ENCODE measurements at places on chromosomes 4 and X. TPM values are rescaled to one million over a fixed set of nuclear protein-coding genes. Genes with fewer than 3 reads are reported as not detected.

CBLL2 gene
- not detected for total RNA-seq

FREM3 gene
- not detected for total RNA-seq

COL4A5 gene
- 9.9 TPM for total RNA-seq

FGF13 gene
- total RNA-seq: 0.30 TPM

PFKFB1 gene
- not detected for total RNA-seq

DNA sequence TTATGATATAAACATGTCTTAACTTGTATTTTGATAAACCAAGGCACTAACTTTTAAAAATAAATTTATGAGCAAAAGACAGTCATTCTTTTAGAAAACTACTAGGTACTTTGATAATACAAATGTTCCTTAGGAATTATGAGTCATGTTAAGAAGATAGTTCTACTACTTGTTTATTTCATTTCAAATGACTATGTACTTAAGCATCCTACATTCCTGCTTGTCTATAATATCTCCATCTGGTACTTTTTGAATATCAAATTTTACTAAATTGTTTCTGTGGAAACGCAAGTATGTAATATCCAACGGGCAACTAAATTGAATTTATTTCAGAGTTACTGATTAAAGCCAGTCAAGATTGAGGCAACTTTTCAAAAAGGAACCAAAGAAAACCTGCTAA, 61.8 kb downstream of the CAMK2D start:
- no peaks in the 10 kb centered on the region for H3K27me3 ChIP-seq
- H3K4me1 ChIP-seq: no peaks in the 10 kb centered on the region
- H3K4me3 ChIP-seq: no peak overlapping the region
- no peaks in the 10 kb centered on the region for H3K36me3 ChIP-seq

DNA sequence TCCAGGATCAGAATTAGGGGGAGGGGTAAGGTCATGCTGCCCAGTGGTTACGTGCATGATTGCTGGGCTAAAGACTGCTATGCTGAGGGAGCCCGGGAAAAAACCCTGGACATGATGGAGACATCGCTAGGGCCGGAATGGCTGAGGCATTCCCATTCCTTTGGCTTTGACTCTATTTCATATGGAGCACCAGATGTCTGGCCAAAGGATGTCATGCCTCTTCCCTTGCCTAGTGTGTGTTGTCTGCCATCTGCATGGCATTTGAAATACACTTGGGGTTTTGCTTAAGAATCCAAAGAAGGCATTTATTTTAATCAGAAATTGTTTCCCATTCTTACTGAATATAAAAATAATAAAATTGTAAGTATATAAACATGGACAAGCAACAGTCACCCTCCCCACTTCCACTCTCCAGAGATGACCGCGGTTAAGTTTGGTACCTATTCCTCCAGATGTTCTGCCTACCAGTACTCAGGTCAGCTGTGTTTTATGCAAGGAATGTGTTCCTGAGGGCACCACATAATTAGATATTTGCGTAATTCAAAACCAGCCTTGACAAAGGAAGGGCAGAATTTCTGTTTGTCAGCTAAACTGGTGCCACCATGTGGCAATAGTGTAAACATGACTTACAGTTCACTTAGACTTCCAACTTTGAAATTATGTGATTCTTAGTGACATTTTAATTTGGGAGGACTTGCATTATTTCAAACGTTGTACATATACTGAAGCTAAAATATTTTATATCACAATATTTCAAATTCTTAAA, 105.9 kb downstream of the CT47B1 start:
- no peaks in the 10 kb centered on the region for H3K4me1 ChIP-seq
- no peaks in the 10 kb centered on the region for H3K36me3 ChIP-seq
- H3K27me3 ChIP-seq: no peaks in the 10 kb centered on the region
- no peak overlapping the region for H3K27ac ChIP-seq
- DNase-seq: no peak

- no peak for DNase-seq
- no peak overlapping the region for H3K4me3 ChIP-seq
- no peaks in the 10 kb centered on the region for H3K36me3 ChIP-seq
- no peaks in the 10 kb centered on the region for H3K27me3 ChIP-seq
- H3K4me1 ChIP-seq: no peaks in the 10 kb centered on the region
Observed at GRCh38 chrX:49291615-49292337, 11.7 kb upstream of the GAGE10 start.

GRCh38 chr4:188657365-188657764, 518.1 kb downstream of the TRIML1 start:
- no peak overlapping the region for H3K4me3 ChIP-seq
- no peak for DNase-seq
- no peaks in the 10 kb centered on the region for H3K36me3 ChIP-seq
- H3K4me1 ChIP-seq: no peaks in the 10 kb centered on the region

GRCh38 chr4:1623821-1624518, 60.1 kb downstream of the FAM53A start:
- H3K4me3 ChIP-seq: no peak overlapping the region
- H3K36me3 ChIP-seq: no peaks in the 10 kb centered on the region
- no peaks in the 10 kb centered on the region for H3K27me3 ChIP-seq

DNA sequence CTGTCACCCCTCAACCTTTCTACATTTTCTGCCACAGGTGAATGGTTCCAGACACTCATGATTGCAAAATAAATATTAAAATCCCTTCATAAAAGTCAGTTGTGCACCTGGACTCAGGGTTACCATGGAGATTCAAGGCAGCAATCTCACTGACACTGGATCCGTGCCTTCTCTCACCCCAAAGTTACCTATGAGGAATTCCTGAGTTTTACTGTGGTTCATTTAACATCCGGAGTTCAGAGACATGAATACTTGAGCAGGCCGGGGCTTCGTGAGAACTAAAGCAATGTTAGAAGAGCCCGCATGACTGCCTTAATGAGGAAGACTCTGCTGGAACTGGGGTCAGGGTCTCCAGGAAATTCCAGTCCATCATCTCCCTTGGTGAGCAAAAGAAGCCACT, 12.5 kb upstream of the CLNK start:
- H3K27me3 ChIP-seq: no peaks in the 10 kb centered on the region
- no peak overlapping the region for H3K4me3 ChIP-seq
- no peak overlapping the region for H3K27ac ChIP-seq
- H3K36me3 ChIP-seq: no peaks in the 10 kb centered on the region
- no peaks in the 10 kb centered on the region for H3K4me1 ChIP-seq

DNA sequence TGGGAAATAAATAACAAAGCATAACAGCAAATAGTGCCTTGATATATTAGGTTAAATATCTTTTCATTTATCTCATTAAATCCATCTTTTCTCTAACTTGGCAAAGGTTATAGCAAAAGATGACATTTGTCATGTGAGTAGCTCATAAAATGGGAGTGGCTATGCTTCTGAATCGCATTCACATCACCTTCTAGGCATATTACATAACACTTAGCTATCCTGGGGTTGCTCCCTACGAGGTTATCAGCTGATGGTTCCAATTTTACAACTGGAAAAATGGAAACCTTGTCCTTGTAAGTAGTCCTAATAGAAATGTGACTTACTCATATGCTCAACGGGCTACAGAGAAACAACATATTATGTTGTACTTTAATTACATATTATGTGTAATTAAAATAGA, 10.3 kb upstream of the CASP6 start:
- no peak overlapping the region for H3K4me3 ChIP-seq
- H3K27me3 ChIP-seq: no peaks in the 10 kb centered on the region
- H3K36me3 ChIP-seq: no peaks in the 10 kb centered on the region
- no peak overlapping the region for H3K27ac ChIP-seq

DNA sequence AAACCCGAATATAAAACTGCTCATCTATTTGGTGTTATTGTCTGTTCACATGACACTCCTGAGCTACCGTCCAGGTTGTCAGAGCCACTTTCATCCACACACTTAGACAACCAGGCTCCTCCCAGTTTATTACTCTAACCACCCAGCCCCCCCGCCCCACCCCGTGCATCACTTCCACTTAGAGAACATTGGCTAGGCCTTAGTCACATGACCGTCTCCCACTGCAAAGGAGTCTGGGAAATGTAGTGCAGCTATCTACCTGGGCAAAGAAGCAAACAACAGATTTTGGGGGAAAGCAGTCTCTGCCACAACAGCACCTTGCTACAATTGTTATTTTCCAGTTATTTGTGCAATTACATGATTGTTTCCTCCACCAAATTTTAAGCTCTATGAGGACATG, 57.6 kb upstream of the RBPJ start:
- H3K27me3 ChIP-seq: no peaks in the 10 kb centered on the region
- H3K36me3 ChIP-seq: no peaks in the 10 kb centered on the region
- no peak for DNase-seq
- no peaks in the 10 kb centered on the region for H3K4me1 ChIP-seq

DNA sequence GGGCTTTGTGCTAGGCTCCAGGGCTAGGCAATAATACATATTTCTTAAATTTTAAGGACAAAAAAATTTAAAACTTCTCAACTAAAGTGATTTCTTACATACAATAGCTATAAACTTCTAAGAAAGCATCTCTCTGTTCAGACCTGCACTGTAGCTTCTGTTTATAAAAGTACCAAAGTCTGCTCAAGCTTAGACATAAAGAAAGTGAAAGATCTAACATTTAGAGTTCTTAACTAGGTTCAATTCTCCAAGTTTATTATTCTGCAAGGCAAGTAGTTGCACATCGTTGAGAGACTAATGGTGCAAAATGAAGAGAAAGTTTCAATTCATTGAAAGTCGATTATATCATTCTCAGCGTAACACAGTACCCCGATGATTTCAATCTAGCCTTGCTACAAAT, 857.4 kb upstream of the HTR2C start:
- no peaks in the 10 kb centered on the region for H3K36me3 ChIP-seq
- no peaks in the 10 kb centered on the region for H3K27me3 ChIP-seq
- H3K4me3 ChIP-seq: no peak overlapping the region
- DNase-seq: no peak
- H3K27ac ChIP-seq: no peak overlapping the region

GRCh38 chr4:8331575-8331955, 62.0 kb downstream of the HTRA3 start:
- H3K4me3 ChIP-seq: no peak overlapping the region
- no peaks in the 10 kb centered on the region for H3K4me1 ChIP-seq
- no peak for DNase-seq

GRCh38 chr4:19776021-19776459, 475.7 kb upstream of the SLIT2 start:
- no peaks in the 10 kb centered on the region for H3K27me3 ChIP-seq
- no peaks in the 10 kb centered on the region for H3K4me1 ChIP-seq
- H3K36me3 ChIP-seq: no peaks in the 10 kb centered on the region
- H3K27ac ChIP-seq: no peak overlapping the region
- no peak for DNase-seq

DNA sequence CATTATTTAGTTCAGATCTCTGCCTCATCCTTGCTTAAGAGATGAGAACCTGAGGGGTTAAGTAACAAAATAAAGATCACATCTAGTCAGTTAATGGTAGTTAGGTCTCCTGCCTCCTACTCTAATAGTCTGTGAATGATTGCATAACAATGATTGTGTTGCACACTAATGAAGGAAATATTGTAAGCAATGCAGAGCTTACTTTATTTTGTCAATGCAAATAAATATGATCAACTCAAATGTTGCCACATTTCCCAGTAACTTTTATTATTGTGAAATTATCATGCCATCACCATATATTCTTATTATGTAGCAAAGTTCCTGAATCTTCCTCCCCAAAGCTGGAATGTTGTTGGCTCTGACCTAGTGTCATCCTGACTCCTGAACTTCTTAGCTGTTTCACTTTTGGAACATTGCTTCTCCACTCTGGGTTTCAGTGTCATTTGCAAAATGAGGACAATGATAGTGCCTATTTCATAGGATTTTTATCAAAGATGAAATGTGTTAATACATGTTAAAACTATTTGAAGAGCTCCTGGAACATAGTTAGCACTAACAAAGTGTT, 17.0 kb upstream of the GABRA4 start:
- no peak overlapping the region for H3K27ac ChIP-seq
- peak overlapping the region; percentile 15 for H3K4me3 ChIP-seq
- no peaks in the 10 kb centered on the region for H3K27me3 ChIP-seq
- no peaks in the 10 kb centered on the region for H3K4me1 ChIP-seq
- no peak for DNase-seq

- H3K4me1 ChIP-seq: no peaks in the 10 kb centered on the region
- H3K27ac ChIP-seq: no peak overlapping the region
- no peak for DNase-seq
- H3K36me3 ChIP-seq: no peaks in the 10 kb centered on the region
Observed at GRCh38 chrX:128599632-128600031, 547.4 kb upstream of the ACTRT1 start.

DNA sequence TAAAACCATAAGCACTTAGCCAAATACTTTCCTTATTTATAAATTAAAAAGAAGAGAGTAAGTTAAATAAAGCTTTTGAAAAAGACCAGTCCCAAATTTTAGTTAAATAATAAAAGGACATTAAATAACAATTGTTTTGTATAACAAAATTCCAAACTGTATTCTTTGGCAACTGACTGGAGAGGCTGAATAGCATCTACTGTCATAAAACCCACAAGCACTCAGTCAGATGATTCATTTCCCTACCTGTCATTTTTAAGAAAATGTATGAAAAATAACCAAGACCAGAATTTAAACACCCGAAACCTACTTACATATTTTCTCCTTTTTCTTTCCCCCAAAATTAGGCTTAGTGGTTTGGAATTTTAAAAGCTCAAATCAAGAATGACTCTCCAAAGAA, 32.5 kb upstream of the SMIM10L2A start:
- H3K36me3 ChIP-seq: no peaks in the 10 kb centered on the region
- no peak overlapping the region for H3K27ac ChIP-seq
- H3K4me1 ChIP-seq: no peaks in the 10 kb centered on the region
- no peak for DNase-seq
- no peak overlapping the region for H3K4me3 ChIP-seq

DNA sequence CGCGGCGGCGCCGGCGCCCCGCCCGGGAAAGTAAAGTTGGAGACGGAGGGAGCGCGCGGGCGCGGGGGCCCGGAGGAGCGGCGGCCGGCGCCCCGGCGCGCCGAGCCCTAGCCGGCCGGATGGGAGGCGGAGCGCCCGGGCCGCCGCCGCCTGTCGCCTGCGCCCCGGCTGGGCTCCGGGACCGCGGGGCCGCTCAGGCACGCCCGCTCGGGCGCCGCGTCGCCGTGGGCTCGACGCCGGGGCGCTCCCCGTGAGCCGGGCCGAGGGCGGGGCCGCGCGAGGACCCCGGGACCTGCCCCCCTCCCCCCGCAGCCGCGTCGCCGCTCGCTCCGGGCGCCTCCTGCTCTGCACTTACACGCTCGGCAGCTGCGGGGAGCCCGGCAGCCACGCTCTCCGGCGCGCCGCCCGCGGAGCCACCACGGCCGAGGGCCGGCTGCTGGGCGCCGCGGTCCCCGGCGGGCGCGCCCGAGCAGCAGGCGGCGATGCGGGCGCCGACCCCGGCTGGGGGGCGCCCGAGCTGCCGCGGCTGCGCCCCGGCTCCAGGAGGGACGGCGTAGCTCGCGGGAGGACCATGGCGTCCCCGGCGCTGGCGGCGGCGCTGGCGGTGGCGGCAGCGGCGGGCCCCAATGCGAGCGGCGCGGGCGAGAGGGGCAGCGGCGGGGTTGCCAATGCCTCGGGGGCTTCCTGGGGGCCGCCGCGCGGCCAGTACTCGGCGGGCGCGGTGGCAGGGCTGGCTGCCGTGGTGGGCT, at the start of gene ADRA2C:
Gene ADRA2C (plus strand): TSS at position 350 of the 749 bp plus-strand sequence. CDS start 222 bp downstream, at position 572.
- peaks cover 24% of the 10 kb centered on the region for H3K4me1 ChIP-seq
- no peak for DNase-seq
- peaks cover 4% of the 10 kb centered on the region for H3K27me3 ChIP-seq
- peak within 1 kb of the TSS; percentile 28 for H3K4me3 ChIP-seq

All from esophagus squamous epithelium (tissue), 5 donors.